ENCODE measurements at places on chromosomes 4 and X.

DNA sequence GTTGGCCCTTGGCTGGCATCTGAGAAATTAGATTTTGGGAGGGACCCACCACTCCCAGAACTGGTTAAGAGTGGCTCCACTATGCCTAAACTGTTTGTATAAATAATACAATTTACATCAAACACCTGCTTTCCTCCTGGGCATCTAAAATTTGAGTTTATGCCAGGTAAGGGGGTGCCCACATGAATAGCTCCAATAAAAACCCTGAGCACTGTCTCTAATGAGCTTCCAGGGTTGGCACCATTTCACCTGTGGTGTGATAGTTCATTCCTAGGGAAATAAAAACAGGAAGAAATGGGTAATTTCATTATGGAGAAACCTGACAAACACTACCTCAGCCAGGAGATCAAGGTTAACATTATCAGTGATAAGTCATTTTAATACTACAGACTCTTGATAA, 119.7 kb downstream of the FRYL start:
- no peak for DNase-seq

DNA sequence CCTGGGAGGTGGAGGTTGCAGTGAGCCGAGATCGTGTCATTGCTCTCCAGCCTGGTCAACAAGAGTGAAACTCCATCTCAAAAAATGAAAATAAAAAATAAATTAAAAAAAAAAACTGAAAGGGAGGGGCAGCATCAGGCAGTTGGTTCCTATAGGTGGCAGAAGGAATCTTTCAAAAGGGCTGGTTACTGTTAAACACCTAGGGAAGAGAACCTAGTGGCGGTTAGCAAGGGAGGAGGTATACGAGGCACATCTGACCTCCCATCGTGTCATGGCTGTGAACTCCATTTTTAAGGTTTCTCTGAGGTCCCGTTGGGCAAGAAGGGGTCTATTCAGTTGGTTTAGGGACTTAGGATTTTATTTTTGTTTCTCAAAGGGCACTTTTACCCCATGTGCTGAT, 150.1 kb downstream of the SLC7A11 start:
- DNase-seq: no peak

DNA sequence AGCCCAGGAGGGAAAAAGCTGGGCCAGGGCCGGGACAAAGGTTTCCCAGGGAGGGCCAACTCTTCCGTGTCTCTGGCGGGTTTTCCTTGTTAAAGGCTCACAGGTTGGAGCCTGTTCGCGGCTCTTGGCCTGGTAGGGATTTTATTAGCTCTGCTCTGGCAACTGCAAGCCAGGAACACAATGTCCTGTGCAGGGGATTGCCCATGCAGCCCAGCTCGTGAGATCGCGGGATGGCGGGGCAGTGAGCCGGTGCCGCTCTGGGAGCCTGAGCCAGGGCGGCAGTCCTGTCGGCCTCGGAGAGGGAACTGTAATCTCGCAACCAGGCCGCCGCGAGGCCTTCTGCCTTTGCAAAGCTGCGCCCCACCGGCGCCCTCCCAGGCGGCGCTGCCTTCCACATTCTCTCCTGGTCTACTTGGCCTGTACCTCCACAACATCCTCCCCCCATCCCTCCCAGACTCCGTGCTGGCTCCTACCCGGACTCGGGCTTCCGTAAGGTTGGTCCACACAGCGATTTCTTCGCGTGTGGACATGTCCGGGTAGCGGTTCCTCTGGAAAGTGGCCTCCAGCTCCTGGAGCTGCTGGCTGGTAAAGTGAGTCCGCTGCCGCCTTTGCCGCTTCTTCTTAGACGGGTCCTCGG, 2.1 kb downstream of the PITX2 start:
- DNase-seq: no peak

DNA sequence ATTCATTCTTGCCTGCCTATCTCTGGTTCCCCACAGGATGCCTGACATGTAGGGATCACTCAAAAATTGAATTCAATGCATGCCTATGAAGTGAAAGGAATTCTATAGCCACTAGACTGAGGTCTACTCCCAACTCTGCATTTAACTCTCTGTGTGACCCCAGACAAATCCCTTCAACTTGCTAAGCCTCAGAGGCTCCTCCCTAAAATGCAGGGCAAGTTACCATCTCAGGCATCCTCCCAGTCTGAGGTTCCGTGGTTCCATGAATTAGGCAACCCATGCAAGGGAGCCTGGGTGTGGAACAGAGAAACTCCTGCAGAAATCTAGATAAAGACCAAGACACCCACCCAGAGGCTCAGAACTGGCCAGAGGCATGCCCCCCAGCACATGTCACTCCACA, 6.6 kb downstream of the SRPX start:
- DNase-seq: no peak

DNA sequence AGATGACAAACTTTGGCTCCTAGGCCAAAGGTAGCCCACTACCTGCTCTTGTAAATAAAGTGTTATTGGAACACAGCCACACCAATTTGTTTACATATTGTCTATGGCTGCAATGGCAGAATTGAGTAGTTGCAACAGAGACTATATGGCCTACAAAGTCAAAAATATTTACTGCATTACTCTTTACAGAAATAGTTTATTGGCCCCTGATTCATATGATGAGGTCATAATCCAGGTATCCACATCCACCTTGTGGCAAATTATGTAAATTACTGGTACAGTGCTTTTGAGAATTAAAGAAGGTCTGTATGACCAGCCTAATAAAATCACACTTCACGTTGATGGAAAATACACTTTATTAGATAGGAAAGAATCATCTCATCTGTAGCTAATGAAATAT, 337.0 kb upstream of the DDX53 start:
- DNase-seq: no peak

DNA sequence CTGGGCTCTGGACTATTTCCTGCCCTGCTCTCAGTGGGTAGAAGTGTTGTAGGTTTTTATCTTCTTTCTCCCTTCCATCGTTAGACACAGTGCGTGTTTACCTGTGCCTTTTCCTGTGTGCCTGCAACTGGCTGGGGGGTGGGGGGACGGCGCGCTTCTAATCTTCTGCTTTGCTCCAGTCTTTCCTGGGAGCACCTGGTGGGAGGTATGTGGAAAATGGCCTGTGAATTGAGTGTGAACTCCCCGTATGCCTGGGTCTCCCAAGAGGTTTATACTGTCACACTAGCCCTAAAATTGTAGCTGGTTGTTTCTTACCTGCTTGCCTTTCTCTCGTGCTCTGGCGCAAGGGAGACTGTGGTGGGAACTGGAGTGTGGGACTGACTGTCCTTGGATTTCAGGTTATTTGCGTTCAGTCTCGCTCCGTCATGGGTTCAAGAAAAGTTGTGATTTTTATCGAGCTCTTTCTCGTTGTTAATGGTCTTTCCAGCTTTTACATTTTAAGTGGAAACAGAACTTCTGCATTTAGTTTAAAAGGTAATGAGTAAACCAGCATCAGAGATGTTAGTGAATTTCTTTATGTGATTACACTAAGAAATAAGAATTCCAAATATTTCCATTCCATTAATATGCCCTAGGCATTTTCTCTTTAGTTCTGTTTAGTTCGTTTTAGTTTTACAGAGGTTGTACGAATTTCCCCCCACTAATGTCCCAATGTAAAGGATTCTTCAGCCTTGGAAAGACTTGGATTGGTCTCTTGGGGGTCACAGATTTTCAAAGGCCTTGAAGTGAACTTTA, 15.3 kb downstream of the MRPL1 start:
- DNase-seq: no peak
